ENCODE measurements at places on chromosomes 7 and 10.
A peak's percentile ranks its signal among the peaks of the same experiment; 100 is the strongest.

- no peak for DNase-seq
These were observed 34.6 kb upstream of the HSPA12A start for GRCh38 chr10:116777006-116777405.

DNA sequence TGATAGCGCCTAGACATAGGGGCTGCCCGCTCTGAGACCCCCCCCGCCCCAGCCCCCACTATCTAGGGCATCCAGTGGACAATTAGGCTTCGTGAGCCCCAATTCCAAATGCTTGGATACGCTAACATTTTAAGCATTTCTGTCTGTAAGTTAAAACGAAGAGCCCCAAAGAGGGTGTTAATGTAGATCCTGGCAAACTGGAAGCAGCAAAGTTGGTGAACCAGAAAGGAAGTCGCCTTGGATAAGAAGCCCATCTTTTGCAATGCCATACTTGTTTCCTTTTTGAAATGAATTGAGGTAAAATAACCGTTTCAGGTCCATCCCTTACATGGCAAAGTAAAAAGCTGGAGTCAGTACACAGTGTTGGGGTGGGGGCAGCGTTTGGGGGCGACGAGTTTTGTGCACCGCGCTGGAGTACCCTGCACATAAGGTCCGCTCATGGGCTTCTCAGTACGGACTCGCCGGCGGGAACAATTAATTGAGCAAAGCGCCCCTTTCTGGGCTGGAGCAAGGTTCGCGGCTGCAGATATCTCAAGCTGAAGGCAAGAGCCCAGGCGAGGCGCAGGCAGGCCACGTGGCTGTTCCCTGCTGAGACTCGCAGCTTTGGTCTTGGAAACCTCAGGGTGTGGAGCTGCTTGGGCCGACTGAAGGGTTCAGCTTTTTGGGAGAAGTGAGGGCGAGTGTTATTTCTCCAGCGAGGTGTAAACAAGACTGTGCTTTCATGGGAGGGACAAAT lies 1.4 kb upstream of the TWIST1 start:
- DNase-seq, result no peak

DNA sequence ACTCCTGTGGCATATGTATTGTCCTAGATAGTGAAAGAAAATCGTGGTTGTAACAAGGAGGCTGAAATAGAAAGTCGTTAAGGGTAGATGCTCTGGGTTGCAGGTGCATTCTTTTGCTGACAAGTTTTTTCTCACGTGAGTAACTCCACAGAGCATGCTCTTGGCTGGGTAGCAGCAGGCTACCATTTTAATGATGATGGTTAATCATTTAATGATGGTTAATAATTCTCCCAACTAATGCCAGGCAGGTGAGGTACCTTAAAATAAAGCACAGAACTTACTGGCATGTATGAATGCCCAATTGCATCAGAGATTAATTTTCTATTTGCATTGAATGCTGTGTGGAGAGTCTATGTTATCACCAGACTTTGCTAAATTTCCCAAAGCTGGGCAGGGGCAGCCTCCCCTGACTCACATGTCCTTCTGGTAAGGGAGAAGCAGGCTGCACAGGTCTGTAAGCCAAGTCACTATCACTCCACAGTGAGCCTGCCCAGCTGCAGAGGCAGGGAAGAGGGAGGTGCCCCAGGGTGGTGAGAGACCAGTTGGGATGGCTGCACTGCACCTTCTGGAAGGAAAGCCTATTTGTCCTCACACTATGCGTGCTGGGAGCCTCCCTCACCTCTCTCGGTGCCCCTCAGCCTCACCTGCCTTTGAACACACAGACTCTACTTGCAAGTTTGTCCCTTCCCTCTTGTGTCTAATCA lies 287.0 kb upstream of the IGFBP3 start:
- no peak for DNase-seq

DNA sequence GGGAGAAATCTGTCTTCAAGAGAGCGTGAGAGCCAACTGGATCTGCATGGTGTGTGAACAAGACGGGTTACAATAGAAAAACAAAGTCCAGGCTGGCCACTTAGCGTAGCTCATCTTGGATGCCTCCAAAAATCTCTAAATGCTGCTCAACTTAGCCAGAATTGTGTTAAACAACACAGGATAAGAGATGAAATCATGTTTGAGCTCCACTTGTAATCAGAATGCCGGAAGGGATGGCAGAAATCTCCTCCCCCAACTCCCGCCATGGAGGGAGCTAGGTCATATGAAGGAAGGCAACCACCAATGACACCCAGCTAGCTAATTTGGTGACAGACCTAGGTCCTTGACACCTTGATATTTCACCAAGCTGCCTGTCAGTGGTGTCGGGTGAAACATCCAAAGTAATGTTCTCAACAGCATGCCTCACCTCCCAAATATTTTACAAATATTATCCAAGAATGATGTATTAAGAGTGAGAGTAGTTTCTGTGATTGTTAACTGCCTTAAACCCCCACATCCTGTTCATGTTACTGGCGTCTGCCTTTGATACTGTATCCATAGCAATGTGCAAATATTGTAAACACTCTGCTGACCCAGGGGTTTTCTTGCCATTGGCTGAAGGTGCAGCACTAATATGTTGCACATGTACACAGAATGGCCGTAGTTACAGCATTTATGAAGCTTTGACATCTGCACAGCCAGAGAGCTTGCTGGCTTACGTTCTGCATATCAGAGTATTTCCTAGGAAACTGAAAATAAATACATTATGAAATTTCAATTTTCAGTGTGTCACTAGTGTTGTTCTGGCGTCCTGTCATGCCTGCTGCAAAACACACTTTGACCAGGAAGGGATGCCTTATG lies 25.8 kb downstream of the TMEM254 start:
- DNase-seq, result no peak

- peak; percentile 56 for DNase-seq
These were observed 35.5 kb downstream of the IKZF1 start for GRCh38 chr7:50339990-50340500.

DNA sequence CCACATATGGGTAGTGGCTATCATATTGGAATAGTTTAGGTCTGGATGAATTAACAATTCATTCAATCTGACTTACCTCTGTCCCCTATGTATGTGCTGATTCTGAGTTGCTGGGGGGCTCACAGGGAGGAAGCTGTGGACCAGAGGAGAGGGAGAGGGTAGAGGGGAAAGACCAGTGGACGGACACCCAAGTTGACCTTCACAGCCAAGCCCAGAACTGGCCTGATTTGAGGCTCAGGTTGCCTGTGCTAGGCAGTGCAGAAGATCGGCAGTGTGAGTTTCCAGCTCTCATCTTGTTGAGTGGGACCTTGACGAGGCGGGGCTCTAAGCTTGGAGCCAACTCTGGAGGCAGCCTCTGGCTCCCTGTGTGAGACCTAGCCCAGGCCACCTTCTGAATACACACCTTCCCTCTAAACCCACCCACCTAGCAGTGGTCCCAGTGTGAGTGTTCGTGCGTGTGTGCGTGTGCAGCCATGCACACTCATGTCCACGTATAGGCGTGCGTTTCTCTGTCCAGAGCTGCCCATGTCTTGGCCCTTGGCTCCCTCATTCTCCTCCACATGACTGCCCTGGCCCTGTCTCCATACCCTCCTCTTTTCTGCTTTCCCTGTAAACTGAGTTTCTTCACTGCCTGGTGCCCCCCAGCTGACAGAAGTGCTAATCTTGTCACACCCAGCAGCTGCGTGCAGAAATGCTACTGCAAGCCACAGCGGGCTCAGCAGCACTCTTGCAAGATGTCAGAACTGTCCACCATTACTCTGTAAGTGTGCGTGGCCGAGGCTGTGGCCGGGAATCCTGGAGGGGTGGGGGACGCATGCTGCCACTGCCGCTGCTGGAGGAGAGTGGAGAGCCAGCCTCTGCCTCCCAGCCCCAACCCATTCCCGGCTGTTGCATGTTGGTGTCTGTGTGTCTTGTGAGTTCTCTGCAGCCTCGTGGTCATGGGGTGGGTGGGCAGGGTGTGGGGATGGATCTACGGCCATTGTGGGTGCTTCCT lies 47.6 kb downstream of the ADCYAP1R1 start:
- DNase-seq, result no peak

GRCh38 chr7:50552139-50552538 lies 13.1 kb downstream of the DDC start:
- no peak for DNase-seq

All from stimulated activated CD4-positive, alpha-beta T cell treated with anti-CD3 and anti-CD28 coated beads, Interleukin-4, amount 100 ng/mL, for 4 hours (primary cell).